ENCODE measurements at places on chromosomes 13 and 19.

DNA sequence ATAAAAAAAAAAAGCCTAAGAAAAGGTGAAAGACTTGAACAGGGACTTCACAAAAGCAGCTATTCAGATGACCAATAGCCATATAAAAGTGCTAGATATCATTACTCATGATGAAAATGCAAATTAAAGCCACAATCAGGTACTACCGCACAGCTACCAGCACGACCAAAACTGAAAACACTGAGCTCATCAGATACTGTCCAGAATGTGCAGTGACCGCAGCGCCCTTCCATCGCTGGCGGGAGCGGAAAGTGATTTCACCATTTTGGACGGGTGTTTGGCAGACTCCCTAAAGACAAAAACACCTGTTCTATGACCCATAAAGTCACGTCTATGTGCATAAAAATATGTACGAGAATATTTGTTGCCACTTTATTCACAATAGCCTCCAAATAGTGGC is 60.7 kb downstream of the SLC6A16 start:
- ATAC-seq, result no peak

GRCh38 chr13:36157480-36157879 is 26.3 kb upstream of the DCLK1 start:
- ATAC-seq, result no peak

GRCh38 chr19:45137179-45137761 is 23.5 kb downstream of the NKPD1 start:
- ATAC-seq, result no peak

- ATAC-seq, result no peak
Observed at GRCh38 chr13:84479656-84480055, 597.4 kb upstream of the SLITRK1 start.

- peak; percentile 89 for ATAC-seq
Observed at GRCh38 chr19:54231077-54231931, 8.5 kb upstream of the LILRB3 start.

DNA sequence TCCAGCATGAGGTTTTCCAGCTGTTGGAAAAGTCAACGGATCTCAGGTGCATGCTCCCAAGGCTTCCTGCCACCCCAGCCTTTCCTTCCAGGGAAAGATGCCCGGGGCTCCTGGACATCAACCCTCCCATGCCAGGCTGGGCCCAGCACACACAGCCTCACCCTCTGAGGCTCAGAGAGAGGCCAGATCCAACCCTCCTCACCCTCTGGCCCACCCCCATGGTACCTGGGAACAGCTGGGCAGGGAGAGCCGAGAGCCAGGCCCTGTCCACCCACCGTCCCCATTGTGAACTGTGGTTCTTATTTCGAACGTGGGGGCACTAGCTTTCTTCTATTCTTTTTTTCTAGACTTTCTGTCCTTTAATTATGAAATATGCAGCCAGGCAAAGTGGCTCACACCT is 9.9 kb upstream of the CCNP start:
- no peak for ATAC-seq

DNA sequence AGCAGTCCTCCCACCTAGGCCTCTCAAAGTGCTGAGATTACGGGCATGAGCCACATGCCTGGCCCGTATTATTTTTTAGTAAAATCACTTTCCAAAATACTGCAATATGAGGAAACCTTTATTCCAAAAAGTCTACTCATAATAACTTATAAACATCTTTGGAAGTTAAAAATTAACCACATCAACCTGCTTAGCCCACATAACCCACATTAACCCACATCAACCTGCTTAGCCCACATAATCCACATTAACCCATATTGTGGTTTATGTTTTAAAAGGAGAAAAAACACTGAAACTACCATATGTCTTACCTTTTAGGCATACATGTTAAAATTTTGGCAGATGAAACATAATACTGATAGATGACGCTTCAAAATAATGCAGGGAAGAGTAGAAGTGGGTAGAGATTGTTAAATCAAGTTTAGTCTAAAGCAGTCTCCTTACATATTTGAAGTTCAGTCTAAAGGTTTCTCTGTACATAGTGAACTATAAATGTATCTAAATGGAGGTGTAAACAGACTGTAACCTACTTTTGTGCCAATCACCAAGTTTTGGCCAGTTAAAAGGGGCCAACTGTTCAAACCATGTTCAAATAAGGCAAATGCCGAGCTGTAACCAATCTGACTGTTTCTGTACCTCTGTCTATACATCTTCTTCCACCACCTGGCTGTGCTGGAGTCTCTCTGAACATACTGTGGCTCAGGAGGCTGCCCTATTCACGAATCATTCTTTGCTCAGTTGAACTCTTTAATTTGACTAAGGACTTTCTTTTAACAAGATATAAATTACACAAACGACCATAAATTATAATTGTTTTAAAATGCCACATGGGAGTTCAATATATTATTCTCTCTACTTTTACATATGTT is 14.5 kb downstream of the KPNA3 start:
- no peak for ATAC-seq

- peak; percentile 51 for ATAC-seq
Observed at GRCh38 chr19:12782424-12783290, 7.3 kb upstream of the HOOK2 start.

- peak; percentile 88 for ATAC-seq
Observed at GRCh38 chr13:100514788-100515409, 73.7 kb downstream of the GGACT start.

DNA sequence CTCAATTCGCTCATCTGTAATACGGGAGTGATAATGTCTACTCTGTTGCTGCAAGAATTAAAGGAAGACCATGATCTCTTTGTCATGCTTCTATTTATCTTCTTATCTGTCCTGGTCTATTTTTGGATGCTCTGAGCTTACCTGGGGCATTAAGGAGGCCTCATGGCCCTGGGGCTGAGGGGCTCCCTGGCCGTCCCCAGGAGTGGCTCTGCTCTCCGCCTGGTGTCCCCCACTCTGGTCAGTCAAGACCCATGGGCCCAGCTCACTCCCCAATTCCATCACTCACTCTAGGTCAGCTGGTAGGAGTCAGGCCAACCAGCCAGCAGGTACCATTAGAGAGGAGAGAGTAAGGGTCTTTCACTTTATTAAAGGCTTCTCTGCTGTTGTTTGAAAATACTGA is 1.1 kb upstream of the CHST8 start:
- ATAC-seq, result no peak

DNA sequence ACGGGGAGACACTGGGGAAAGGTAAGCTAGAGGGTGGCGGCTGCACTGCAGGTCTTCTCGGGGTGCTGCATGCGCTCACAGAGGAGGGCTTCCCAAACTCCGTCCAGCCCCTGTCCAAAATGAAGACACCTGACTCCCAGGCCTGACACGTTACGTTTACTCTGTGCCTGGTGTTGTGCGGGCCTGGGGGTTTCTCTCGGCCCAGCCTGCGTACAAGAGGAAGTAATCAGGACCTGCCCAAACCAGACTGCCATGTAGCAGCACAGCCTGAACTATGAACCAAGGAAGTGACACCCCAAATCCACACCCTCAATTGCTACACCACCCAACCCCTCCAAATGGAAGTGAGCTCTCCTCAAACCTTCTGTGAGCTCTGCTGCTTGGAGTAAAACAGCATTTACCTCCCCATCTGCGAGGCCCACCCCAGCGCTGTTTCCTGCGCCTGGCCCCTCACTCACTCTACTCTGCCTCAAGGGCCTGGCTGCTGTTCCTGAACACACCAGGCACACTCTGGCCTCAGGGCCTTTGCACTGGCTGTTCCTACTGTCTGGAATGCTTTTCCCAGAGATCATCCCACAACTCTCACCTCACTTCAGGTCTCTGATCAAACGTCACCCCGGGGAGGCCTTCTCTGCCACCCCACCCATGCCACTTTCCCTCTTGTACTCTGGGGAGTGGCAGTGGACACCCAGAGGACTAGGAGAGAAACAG is 3.0 kb downstream of the HSPBP1 start:
- ATAC-seq, result no peak

GRCh38 chr19:47470447-47471195 is 1.1 kb downstream of the SLC8A2 start:
- no peak for ATAC-seq

DNA sequence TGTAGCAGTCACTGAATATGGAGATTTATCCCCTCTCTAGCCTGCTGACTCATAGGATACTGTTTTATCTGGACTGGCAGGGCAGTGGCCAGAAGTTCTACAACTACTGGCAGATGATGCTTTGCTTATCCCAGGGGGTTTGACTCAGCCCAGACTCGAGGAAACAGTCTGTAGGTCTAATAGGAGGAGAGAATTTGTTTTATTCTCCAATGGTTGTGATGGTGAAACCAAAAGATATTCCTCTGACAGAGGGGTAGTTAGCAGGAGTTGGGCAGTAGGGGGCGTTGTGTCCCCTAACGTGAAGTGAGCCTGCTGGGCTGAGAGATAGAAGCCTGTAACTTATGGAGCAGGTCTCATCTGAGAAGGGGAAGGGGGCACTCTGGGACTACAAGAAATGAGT is 74.9 kb downstream of the WTIP start:
- peak; percentile 32 for ATAC-seq

GRCh38 chr13:73820688-73821087 is 313.5 kb downstream of the KLF12 start:
- no peak for ATAC-seq

DNA sequence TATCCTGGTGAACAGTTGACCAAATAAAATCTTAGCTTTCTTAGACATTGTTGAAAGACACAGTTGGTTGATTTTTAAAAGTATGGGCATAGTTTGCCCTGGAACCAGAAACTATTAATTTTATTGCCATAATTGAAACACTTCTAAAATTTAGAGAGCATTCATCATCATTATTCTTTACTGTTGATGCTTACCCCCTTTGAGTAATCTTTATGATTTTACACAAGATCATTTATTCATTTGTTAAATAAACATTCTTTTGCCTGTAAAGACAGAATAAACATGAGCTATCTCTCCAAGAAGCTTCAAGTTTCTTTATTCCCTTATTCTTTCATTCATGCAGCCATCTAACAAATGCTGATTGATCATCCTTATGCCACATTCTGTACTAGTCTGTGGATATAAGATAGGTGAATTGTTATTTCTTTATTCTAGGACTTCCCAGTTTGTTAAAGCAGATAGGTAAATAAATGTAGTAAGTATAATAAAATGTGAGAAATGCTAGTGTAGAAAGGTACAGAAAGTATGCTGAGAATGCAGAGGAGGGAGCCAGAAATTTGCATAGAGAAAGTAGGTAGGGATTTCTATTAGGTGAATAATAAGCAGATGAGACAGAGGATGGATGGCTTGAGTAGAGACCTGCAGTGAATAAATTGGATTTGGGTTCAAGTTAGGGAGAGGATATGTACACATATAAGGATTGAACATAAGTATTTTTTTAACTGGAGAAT is 8.2 kb downstream of the SERTM1 start:
- no peak for ATAC-seq

DNA sequence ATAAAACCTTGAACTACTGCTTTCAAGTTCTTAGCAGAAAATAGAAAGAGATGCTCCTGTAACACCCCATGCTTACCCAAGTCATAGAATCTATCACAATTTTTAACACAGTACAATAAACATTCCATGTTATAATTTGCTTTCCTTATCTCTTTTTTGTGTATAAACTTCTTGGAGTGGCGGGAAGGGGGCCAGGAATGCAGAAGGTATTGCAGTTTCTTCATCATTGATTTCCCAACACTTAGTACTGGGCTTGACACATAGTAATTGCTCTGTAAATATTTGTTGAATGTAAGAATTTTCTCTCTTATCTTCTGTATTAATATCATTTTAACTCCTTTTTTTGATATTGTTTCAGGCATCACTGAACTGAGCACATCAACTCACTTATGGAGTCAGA is 535.8 kb downstream of the KCTD12 start:
- no peak for ATAC-seq

DNA sequence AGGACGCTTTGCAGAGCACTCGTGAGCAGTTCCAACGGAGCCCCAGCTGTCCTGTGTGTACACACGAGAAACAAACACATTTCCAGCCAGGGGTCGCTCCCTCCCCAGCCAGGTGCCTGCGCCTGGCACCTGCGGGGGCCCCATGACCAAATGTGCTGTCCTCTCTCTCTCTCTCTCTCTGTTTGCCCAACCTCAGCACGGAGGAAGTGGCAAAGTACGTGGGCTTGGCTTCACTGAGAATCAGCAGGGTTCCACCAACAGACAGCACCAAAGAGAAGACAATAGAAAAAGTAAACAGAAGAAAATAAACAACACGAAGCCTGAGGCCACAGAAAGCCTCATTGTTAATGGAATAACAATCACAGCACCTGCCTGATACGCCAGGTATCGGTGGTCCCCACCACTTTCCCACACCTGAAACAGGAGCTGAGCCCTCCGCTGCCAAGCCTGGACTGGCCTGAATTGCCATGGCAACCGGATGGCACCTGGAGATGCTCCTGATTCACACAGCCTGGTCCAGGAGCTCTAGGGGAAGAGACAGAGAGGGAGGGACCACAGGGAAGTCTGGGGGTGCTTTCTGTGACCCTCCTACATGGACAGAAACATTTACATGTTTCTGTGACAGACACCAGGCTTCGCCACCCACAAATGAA is 103.9 kb upstream of the CACNA1A start:
- ATAC-seq, result no peak

DNA sequence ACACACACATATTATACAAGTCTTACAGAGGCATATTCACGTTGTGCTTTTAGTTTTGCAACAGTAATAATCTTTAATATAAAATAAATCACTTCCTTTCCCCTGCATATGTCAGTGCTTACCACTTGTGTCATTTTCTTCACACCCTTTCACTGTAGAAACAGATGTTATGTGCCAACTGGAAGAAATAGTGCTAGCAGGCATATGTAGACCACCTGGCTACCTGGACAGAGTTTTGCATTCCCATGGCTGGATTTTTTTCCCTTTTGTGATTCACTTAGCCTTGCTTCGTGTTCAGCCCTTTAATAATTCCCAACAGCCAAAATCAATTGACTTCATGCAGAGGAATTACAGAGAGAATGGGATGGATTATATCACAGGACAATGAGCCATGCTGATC is 399.1 kb upstream of the SPRY2 start:
- no peak for ATAC-seq

- no peak for ATAC-seq
Observed at GRCh38 chr13:110371550-110372465, 64.7 kb downstream of the COL4A2 start.

DNA sequence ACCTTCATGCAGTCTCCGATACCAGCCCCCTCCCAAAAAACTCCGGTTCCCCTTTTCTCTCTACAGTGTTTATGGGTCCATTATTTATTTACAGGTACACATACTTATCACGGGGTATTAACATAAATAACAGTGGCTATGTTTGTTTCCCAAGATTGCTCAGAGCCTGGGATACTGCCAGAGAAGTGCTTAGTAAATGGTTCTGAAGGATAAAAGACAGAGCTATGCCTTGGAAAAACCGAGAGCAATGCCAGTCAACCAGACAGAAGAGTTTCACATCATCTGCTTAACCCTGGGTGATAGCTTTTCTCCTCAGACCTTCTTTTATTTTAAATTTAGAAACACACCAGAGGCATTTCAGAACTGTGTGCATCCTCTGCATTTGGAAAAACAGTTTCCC is 61.3 kb downstream of the NUFIP1 start:
- ATAC-seq, result no peak

Data from activated T-helper 17 cell treated with anti-CD3 and anti-CD28 coated beads, Interleukin-2, amount 50 U/mL, for 72 hours (primary cell).